Esophagus squamous epithelium (tissue), 5 donors: ENCODE measurements at places on chromosomes 16 and 17.

- no peak for DNase-seq
Measured at GRCh38 chr16:14289692-14290340, 218.7 kb downstream of the MRTFB start.

DNA sequence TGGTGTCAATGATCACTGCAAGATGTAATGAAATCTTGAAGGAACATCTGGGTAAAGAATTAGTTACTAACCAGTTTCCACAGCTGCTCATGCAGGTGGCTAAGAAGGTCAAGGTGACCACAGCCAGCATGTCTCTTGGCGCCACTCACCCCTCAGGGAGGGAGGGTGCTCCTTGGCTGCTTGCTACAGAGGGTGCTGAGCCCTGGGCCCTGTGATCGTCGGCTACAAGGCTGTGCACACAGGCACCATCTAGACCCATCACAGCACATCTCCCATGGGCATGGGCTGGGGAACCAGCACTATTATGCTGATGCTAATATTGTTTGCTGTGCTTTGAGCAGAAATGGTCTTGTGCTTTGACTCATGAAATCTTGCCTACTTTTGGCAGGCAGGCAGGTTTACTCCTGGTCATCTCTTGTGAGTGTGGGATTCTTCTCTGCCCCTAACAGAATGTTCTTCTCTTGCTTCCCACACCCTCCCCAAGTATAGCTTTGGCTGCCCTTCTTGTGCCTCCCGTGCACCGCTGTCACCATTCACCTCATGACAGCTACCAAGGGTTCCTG, 36.4 kb downstream of the TXNDC11 start:
- DNase-seq, result no peak

DNA sequence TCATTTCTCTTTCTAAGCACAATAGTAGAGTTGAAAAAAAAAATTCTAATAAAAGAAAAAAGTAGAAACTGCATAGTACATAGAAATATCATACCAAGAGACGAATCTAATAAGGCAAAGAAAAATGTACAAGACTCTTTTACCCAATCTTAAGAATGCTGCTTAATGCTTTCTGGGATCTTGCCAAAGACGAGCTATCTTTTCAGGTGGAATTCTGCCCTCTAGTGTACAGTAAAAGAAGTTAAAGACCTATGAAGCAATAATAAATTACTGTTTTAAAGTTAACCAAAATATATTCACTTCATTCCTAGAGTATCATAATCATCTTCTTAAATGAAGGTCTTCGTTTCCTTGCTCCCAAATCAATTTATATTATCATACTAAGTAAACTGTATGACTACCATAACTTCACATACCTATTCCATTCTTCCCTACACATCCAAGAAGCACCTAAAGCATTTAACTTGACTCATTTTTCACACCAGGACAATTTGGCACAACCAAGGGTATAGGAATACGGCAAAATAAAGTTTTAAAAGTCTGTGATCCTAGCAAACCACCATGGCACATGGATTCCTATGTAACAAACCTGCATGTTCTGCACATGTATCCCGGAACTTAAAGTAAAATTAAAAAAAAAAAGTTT, 47.7 kb downstream of the CFDP1 start:
- no peak for DNase-seq

DNA sequence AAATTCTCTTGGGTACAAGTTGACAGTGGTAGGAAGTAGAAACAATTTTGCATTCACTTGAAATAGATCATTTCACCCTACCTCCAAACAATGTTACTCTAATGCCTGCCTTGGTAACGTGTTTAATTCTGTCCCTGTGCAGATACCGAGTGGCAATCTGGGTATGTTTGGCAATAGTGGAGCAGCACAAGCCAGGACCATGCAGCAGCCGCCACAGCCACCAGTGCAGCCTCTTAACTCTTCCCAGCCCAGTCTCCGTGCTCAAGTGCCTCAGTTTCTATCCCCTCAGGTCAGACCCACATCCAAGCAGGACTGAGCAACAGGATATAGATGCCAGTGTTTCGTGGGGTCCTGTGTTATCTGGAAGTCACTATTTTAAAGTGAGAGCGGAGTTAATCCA, 49.3 kb downstream of the TMC6 start:
- DNase-seq, result no peak

GRCh38 chr16:11130978-11131665, 124.9 kb downstream of the SOCS1 start:
- no peak for DNase-seq

GRCh38 chr17:4135489-4135888, 7.3 kb downstream of the ZZEF1 start:
- no peak for DNase-seq

GRCh38 chr16:61165797-61166196, 870.4 kb downstream of the CDH8 start:
- DNase-seq, result no peak

- DNase-seq, result no peak
Measured at GRCh38 chr16:26371349-26371869, 679.6 kb downstream of the HS3ST4 start.

- DNase-seq, result no peak
Measured at GRCh38 chr17:4986951-4987766, at the start of gene CAMTA2. Gene CAMTA2, minus strand, starts transcription at chr17:4987675. Its CDS starts 1,453 bp downstream, at chr17:4986222.

GRCh38 chr16:13633391-13633861, 286.5 kb upstream of the ERCC4 start:
- DNase-seq, result no peak

- DNase-seq, result no peak
Measured at GRCh38 chr17:48027322-48027981, 10.1 kb downstream of the COPZ2 start.

DNA sequence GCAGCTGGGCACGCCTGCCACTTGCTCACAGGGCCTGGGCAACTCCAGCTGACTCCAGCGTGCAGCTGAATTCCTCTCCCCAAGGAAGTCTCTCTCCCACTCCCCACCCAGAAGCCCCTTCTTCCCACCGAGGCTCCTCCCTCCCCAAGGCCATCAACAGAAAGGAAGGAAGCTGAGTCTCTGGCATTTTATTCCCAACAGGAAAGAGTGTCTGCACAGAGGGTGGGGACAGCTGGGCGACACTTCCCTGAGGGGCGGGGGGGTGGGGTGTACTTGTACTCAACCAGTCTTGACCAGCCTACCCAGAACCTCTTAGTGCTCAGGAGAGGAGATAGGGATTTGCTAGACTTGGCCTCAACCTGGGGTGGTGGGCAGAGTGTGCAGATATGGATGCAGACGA, at the start of gene EXOC3L1:
EXOC3L1 (minus strand) TSS at position 96 of the 400 bp plus-strand sequence. CDS start 460 bp downstream, outside the sequence.
- DNase-seq, result no peak

- DNase-seq, result no peak
Measured at GRCh38 chr17:45777388-45777787, 6.7 kb upstream of the CRHR1 start.

DNA sequence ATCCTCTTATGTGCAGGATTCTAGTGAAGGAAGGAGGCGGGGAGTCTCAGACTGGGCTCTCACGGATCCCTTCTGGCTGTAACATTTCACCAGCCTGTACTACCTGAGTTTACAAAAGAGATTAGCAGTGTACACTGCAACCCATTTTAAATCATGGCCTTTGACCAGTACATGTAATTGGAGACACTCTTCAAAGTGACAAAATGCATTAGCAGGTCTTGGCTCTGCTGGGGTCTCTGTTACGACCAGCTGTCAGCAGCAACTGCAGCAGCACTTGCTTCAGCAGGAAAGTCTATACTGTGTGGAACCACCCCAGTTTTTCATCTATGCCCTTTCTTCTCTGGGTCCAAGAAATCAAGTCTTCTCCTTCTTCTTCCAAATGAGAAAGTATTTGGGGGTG, 322.8 kb upstream of the ASIC2 start:
- DNase-seq, result no peak

DNA sequence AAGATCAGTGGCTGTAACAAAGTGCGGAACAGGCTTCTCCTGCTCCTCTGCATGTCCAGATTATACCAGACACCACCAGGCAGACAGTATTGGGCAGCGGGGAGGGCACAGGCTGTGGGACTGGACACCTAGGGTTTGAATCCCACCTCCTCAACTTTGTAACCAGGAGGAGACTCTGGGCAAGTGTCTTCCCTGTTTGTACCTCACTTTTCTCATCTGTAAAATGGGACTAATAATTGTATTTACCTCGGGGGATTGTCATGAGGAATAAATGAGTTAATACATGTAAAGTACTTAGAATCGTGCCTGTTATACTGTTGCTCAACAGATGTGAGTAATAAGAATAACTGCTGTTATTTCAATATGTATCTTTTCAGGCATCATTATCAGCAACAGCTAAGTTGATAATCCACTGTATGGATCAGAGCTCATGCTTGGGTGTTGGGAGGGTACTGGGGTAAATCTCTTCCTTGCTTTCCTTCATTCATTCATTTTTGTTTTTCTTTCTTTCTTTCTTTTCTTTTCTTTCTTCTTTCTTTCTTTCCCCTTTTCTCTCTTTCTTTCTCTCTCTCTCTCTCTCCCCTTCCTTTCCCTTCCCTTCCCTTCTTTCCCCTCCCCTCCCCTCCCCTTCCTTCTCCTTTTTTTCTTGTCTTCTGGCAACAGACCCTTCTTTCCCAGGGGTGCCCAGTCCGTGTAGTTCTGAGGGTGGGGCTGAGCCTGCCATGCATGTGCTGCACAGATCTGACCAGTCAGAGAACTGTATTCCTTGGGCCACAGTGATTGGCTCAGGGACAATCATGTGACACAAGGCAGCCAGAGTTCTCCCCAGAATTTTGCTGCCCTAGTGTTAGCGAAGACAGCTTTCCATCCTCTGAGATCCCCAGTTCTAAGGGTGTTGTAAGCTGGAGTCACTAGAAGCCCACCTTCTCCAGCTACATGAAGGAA, 25.3 kb upstream of the BRD7 start:
- no peak for DNase-seq
